ENCODE measurements at places on chromosomes 1 and 21.
A peak's percentile ranks its signal among the peaks of the same experiment; 100 is the strongest.

DNA sequence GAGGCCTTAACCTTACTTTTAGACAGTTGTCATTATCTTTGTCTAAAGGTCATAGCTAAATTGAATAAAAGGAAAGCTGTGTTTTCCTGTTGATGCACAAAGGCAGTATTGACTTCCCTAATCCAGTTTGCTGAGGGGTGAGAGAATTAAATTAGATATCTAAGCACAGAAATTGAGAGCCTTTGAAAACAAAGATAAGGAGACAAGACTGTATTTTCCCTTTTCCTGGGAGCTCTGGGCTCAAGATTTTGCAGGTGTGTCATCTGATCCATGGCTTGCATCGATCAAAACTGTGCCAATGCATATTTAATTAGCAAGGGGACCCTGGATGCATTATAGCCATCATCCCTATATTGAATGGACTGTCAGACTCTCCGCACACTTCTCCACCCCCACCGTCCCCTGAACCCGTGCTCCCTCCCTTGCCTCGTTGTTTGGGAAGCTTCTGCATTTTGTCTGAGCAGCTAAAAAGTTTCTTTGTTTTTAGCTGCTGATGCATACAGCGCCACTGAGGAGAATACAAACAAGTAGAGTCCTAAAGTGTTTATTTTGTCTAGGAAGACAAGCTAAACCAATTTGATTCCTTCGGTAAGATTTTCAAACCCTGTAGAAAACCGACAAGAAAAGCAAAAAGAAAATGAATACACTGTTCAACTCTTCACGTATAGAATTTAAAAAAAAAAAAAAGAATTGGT lies 186.3 kb downstream of the NFIA start:
- no peak for DNase-seq

GRCh38 chr1:244256086-244256676 lies 195.5 kb downstream of the ADSS2 start:
- no peak for DNase-seq

DNA sequence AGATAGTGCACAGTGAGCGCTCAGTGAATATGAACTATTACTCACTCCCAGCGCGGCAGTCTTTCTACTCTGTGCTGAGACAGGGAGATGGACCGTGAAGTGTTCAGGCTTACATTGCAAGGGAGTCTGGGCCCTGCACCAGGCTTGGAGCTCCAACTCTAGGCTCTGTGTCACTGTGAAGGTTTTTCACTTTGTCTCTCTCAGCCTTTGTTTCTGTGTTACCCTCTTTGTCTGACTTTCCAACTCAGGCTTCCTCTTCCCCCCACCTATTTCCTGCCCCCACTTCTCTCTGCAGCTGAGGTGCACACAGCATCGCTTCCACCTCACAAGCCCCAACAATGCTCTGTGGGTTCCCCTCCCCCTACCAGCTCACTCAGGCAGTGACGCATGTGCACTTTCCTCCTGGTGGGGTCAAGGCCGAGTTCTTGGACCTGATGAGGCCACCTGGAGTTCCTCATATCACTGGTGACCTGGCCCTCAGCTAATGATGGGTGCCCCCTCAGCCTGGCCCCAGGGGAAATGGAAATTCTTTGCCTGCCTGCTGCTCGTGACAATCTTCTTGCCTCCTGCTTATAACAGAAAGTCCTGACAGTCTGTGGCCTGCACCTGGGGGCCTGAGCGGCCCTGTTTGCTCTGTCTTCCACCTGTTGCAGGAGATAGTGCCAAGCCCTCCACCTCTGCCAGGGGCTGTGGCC lies 1.1 kb upstream of the LCK start:
- peak; percentile 82 for DNase-seq

- DNase-seq = no peak
Observed at GRCh38 chr1:173269490-173270230, 62.5 kb upstream of the TNFSF4 start.

DNA sequence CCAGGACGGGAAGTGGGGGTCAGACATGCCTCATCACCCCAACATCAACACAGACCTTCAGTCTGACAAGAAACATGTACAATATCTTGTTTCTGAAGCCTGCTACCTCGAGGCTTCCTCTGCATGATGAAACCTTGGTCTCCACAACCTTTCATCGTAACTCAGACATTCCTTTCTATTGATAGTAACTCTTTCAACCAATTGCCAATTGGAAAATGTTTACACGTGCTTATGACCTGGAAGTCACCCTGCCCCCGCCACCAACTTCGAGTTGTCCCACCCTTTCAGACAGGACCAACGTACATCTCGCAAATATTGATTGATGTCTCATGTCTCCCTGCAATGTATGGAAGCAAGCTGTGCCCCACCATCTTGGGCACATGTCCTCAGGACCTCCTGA lies 159.5 kb downstream of the ETS2 start:
- no peak for DNase-seq

DNA sequence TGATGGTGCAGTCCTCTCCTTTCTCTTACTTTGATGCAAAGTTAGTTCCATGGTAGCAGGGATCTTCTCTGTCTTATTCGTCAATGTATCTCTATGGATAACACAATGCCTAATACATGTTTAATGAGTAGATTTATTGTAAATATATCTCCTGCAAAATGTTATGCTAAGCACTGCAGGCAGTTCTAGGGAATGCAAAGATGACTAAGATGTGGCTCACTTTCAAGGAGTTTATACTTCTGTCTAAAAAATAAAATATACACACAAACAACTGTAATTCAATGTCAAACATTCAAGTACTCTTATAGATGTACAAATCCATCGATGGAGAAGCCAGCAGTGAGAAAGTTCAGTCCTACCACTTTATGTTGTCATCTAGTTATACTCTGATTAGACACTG lies 194.3 kb downstream of the KCTD3 start:
- DNase-seq = no peak

DNA sequence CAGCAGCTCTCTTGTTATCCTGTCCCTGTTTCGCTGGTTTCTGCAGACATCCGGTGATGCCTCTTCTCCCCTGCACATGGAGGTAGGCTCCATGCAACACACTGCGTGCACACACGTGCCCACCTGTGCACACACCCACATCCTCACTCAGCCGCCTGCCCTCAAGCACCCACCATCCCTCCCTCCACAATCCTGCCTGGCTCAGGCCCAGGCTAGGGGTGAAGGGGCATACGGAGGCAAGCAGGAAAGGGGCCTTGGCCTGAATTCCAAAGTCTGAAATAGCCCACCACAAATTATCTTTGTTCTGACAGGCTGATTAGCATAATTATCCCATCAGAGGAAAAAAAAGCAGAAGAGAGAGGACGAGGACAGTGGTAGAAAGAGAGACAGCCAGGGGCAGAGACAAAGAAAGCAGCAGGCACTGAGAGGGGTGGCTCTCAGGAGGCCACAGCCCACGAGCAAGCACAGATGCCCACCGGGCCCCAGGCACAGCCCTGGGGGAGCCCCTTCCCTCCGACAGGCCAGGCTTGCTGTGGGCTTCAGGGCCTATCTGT lies 73.2 kb downstream of the GRIK3 start:
- DNase-seq = no peak

- no peak for DNase-seq
Observed at GRCh38 chr1:210565306-210565705, 236.6 kb downstream of the HHAT start.

All from activated T-cell treated with anti-CD3 and anti-CD28 coated beads, Interleukin-2, amount 50 U/mL, for 72 hours (primary cell).